NCI-H1092 (cell line): ENCODE measurements at places on chromosomes 11 and 22.

- DNase-seq, result no peak
Measured at GRCh38 chr22:29482253-29482652, 2.2 kb downstream of the NEFH start.

GRCh38 chr11:48054994-48055291 lies 74.6 kb downstream of the PTPRJ start:
- DNase-seq, result no peak

DNA sequence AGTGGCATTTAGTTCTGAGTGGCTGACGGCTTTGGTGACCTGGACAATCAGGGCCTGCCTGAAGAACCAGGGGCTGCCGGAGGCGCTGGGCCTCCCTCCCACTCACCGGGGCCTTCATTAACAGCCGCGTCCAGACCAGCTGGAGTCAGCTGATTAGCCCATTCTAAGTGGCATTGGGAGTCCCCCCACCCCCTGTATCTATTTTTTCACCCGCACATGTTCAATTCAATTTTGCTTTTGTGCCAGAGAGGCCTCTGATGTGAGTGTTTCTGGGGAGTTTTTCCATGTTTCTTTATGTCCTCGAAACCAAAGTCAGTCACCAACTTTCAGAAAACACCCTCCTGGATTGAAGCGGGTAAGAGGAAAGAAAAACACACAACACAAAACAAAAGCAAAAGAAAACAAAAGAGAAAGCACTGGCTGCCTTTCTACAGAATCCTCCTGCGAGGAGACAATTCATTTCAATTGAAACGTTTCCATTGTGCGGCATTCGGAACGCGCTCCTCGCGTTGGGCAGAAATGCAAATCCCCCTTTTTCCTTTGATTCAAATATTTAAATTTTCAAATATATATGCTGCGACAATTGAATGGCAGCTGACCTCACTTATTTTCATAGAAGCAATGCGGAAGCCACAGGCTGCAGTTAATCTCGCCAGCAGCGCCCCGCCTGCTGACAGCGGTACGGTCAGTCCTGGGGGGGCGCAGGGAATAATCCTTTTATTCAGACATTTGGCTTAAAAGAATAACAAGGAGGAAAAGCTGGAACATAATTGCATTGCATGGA lies 17.7 kb downstream of the CDKN1C start:
- DNase-seq, result no peak

DNA sequence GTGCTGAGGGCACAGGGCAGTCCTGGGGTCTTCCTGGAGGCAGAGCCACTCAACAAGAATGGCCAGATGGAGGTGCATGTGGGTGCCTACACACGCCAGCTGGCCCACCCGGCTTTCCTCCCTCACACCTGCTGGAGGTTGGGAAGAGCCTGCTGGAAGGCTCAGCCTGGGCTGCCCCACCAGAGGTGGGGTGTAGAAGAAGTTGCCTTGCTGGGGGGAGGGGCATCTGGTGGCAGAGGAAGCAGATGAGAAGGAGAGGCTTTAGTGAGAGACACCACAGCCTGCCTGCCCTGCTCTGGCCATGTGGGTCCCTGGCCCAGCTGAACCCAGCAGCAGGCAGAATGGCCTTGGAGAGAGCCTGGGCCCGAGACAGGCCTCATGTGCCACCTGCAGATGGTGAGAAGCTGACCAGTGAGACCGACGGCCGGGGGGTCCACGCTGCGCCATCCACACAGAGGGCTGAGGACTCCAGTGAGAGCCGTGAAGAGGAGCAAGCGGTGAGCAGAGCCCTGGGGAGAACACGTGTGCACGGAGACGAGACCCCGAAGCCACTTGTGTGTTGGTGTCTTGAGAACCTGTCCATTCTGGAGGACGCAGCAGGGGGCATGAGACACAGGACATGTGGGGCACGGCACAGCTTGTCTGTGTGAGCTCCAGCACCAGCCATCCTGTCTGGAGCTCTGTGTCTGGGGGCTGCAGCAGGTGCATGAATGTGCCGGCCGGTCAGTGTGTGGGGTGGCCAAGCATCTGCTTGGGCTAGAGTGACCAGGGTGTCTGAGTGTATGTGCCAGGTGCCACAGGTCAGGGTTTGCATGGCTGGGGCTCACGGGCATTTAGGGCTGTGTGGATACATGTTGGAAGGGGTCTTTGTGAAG lies 2.7 kb downstream of the B4GALNT4 start:
- no peak for DNase-seq

DNA sequence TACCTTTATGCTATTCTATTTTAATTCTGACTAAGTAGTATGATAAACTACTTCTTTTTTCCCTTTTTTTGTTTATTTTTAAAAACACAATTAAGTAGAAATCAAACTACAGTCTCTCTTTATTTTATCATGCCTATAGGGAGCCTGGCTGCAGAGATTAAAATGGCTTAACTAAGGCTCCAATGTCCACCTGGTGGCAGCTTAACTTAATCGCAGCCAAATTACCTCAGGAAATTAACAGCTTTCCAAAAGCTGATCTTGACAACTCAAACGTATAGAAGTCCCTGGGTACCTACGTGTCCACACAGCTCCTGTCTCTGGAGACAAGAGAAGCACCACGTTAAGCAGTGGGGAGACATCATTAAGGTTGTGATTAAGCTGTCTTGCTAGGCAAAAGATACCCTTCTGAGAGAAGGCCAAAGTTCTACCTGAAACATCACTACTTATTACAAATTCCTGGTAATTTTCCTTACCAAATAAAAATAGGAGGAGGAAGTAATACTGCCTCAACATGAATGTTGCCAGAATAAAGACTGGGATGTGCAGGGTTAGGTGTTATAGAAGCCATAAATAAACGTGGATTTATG lies 63.2 kb upstream of the SNX19 start:
- DNase-seq, result no peak

- DNase-seq, result no peak
Measured at GRCh38 chr22:19784384-19785175, 24.0 kb downstream of the TBX1 start.

DNA sequence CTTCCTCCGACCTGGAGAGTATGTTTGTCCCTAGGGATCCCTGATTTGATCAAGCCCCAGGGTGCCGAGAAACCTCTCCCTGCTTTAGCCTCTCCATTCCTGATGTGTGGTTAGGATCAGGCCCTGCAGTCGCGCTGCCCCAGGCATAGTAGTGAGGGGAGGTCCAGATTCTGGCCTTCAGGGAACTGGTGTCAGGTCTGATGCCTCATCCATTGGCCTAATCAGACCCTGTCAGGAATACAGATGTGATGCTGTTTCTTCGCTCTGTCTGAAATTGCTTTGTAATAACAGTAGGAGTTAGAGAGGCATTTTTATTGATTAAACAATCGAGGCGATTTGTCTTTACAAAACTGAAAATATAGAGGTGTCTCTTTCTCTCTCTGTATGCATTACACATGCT lies 75.2 kb downstream of the GRIK4 start:
- no peak for DNase-seq

- DNase-seq, result peak; percentile 49
Measured at GRCh38 chr11:116454020-116454645, 318.7 kb downstream of the BUD13 start.

DNA sequence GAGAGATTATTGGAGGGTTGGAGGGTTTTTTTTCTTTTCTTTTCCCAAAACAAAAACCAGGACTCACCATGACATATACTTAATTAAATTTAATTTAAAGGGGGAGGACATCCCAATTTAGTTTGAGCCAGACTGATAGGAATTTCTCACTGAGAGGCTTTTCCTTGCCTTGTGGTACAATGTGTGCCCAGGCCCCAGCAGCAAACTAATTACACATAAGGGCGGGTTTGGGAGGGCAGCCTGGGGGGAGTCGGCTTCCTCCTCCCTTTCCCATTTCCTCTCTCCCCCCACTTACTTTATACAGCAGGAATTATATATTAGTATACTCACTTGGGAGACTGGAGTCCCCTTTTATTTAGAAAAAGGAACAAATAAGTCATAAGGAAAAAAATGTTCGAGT lies 2.9 kb downstream of the TEAD1 start:
- no peak for DNase-seq

- DNase-seq, result no peak
Measured at GRCh38 chr11:15955595-15955994, 400.8 kb downstream of the SOX6 start.

DNA sequence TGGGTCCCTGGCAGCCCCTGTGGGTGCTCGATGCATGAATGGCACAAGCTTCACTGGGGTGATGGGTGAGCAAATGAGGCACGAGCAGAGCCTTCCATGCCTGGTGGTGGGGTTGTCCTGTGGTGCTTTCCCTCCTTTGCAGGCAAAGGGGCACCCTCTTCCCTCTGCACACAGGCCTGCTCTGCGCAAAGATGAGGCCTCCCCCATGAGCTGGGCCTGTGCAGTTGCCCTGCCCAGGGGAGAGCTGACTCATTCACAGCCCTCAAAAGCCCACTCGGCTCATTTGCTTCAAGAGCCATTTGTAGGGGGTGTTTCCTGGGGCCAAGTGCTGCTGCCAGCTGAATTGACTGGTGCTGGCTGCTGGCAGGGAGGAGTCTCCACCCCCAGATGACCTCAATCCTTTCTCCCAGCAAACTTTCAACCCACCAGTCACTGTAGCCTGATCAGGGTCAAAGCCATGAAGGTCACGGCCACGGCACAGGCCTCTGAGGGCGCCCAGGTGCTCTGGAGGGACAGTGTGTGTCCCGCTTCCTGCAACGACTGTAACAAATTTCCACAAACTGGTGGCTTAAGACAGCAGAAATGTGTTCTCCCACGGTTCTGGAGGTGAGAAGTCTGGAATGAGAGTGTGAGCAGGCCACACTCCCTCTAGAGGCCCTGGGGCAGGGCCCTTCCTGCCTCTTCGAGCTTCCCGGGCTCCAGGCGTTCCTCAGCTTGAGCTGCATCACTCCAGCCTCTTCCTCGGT lies 48.8 kb upstream of the ANO1 start:
- peak; percentile 39 for DNase-seq

GRCh38 chr11:13874597-13874996 lies 87.9 kb upstream of the SPON1 start:
- DNase-seq, result no peak

DNA sequence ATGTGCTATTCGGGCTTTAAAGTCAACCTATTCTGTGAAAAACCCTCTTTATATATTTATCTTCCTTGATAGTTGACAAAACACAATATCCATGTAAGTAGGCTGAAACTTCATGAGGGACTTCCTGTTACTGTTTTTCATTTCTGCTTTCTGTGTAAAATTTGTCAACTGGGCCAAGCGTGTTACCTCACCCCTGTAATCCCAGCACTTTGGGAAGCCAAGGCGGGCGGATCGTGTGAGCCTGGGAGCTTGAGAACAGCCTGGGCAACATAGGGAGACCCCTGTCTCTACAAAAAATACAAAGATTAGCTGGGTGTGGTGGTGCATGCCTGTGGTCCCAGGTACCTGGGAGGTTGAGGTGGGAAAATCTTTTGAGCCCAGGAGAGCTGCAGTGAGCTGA lies 66.5 kb upstream of the SLC25A18 start:
- DNase-seq, result no peak
